AG04450 (cell line): ENCODE measurements at places on chromosomes 12 and 14.

- DNase-seq = no peak
Measured at GRCh38 chr14:75539561-75540478, 17.6 kb downstream of the BATF start.

GRCh38 chr14:28759653-28760313, 6.8 kb upstream of the FOXG1 start:
- no peak for DNase-seq

- no peak for DNase-seq
Measured at GRCh38 chr14:94691660-94692034, 78.3 kb downstream of the GSC start.

DNA sequence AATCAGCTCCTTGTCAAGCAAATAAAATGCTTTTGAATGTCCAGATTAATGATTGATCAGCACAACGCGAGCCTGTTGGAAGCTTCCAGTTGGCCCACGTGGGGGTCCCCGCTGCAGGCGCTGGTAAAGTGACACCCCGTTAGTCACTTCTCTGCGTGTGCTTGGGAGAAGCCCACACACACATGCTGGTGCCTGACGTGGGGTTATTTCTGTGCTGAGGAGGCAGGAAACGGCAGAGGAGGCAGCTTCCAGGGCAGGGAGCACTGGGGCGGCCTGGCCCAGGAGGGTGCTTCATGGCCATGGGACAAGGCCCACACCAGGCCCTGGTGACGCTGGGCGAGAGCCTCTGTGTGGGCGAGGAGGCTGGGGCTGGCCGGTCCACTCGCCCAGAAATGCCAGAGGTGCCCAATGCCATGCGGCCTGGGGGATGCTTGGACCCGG, 101.5 kb downstream of the KIF26A start:
- no peak for DNase-seq

- no peak for DNase-seq
Measured at GRCh38 chr12:47121146-47121545, 41.4 kb upstream of the AMIGO2 start.

GRCh38 chr12:356276-356988, 32.7 kb downstream of the KDM5A start:
- no peak for DNase-seq

DNA sequence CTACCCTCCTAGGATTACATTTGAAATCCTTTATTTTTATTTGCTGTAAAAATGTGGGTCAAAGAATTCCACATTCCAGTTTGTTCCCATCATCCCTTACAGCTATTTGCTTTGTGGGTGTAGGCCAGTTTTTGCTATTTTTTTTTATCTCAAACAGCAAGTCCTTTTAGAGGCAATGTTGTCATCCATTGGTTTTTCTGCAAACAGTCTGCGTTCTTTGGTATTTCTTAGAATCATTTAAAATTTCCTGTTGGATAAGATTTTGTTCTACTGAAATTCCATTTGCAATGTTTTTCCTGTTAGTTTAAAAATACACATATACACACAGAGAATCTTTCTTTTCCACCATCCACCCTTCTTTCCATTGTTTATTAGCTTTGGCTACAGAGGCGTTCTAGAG, 53.3 kb upstream of the STK38L start:
- DNase-seq = no peak

- DNase-seq = no peak
Measured at GRCh38 chr12:49582850-49583249, 14.9 kb upstream of the MCRS1 start.

- DNase-seq = no peak
Measured at GRCh38 chr12:123263196-123263817, 8.3 kb downstream of the CDK2AP1 start.

DNA sequence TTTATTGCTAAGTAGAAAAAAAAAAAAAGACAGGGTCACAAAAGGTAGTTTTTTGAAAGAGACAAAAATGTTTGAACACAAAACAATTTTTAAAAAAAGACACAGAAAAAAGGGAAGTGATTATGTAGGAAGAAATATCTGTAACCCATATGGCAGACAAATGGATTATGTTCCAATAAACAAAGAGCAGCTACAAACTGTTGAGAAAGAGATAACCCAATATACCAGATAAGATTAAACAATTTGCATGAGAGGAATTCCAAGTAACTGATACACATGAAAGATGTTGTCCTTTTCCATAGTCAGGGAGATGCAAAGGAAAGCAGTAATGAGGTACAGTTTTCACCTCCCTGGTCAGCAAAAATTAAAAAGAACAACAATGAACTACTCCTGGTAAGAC, 44.9 kb downstream of the PTPRR start:
- DNase-seq = no peak

DNA sequence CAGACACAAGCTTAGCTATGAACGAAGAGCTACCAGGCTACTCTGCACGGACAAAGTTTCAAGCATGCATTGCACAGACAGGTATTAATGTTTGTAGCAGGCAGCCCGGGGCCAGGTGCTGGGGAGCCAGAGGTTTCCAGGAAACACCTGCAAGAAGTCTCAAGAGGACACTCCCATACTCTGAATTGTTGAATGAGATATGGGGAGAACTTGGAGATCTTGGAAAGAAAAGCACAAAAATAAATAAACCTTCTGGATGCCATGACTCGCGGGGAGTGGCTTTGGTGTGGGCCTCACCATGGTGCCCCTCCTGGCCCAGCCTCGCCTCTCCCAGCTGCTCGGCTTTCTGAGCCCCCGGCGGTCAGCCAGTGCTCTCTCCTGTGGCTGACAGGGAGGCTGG, 186.8 kb downstream of the TTC7B start:
- DNase-seq = no peak

DNA sequence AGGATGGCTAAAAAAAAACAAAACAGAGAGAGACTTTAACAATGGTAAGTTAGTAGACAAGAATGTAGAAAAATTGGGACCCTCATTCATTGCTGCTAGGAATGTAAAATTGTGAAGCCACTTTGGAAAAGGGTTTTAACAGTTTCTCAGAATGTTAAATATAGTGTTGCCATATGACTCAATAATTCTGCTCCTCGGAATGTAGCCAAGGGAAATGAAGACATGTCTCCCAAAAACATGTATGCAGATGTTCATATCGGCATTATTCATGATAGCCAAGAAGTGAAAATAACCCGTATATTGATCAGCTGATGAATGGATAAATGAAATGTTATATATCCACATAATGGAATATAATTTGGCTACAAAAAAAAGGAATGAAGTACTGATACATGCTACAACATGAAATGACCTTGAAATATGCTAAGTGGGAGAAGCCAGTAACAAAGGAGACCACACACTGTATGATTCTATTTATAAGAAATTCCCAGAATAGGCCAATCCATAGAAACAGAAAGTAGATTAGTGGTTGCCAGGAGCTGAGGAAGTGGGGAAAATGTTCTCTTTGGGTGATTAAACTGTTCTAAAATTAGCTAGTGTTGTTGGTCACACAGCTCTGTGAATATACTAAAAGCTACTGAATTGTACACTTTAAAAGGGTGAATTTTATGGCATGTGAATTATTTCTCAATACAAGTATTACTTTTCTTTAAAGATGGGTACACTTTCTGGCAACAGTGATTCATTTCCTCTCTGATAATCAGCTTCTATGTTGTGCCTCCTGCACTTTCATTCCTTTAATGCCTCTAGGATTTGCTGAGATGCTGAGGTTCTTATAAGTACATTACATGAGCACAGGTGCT, 132.5 kb downstream of the DAAM1 start:
- DNase-seq = no peak

- peak; percentile 8 for DNase-seq
Measured at GRCh38 chr14:64465831-64466554, 694 bp downstream of the AKAP5 start.

DNA sequence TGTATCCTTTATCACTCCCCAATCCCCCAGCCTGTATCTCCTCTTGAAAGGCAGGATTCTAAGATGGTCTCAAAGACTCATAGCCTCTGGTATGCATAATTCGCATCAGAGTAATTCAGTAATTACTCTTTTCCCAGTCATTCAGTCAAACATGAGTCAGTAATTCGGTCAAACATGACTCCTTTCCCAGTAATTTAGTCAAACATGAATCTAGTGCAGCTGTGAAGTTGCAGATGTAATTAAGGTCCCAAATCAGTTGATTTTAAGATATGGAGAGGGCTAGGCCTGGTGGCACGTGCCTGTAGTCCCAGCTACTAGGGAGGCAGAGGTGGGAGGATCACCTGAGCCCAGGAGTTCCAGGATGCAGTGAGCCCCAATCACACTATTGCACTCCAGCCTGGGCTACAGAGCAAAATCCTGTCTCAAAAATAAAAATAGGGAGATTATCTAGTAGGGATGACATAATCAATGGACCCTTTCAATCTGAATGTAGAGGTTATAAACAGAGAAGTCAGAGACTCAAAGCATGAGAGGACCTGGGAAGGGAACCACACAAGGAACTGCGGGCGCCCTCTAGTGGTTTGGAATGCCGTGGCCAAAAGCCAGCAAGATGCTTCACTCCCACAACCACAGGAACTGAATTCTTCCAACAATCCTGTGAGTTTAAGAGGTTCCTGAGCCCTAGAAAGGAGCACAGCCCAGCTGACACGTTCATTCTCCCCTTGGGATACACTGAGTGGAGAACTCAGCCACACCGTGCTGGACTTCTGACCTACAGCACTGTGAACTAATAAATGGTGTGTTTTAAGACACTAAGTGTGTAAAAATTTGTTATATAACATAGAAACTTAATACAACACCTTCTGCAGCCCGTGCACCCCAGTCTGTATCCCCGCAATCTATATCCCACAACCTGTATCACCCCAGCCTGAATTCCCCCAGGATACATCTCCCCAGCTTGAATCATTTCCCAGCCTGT, 14.3 kb upstream of the ARMH4 start:
- peak; percentile 48 for DNase-seq

DNA sequence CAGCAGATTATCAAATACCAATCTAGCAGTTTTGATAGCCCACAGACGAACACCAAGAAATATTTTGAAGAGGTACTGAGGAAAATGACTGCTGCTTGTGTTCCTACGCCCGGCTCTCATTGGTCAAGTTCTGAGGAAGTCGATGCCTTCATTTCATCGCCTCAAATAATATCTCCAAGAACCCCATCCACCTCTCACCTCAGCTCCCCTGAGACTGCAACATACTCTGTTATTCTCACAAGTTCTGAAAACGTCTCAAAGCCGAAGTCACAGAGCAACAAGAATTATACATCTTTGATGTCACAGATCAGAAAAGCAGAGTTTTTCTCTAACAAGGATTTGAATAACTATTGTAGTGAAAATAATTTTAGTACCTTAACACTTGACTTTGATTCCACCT, 55.5 kb upstream of the BCAT1 start:
- no peak for DNase-seq

DNA sequence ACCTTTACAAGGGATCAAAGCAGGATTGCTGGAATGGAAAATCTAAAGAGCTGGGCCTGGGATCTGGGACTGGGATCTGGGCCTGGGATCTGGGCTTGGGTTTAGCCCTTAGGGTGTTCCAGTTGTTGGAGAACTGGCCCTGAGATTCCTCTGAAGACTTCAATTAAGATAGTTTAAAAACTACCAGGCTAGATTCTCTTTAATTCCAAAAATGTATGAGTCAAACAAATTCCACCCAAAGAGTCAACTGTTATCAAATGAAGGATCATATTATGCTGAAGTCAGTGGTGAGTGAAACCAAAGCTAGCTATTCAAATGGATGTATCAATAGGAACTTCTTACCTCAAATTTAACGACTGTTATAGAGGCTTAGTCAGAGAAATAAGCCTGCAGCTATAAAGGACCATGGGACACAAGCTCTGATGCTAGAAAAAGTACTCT, 40.5 kb downstream of the LIMA1 start:
- no peak for DNase-seq

DNA sequence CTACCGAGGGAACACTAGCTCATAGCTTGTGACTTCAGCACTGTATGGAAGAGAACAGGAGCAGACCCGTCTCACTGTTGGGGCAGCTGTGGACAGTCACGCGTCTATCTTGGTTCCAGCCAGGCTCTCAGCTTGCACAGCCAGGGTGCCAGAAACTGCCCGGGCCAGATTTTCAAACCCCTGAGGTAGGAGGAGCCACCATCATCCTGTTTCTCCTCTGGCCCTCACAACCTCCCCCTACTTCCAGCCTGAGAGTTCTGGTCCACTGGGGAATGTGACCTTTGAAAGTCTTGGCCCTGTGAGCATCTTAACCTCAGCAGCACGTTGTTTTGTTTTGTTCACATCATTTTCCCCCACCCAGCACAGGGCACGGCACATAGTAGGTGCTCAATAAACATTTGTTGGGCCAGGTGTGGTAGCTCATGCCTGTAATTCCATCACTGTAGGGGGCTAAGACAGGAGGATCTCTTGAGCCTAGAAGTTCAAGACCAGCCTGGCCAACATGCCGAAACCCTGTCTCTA, 50.4 kb downstream of the PSMA6 start:
- no peak for DNase-seq

- DNase-seq = no peak
Measured at GRCh38 chr14:24430143-24430681, 458 bp downstream of the KHNYN start.

DNA sequence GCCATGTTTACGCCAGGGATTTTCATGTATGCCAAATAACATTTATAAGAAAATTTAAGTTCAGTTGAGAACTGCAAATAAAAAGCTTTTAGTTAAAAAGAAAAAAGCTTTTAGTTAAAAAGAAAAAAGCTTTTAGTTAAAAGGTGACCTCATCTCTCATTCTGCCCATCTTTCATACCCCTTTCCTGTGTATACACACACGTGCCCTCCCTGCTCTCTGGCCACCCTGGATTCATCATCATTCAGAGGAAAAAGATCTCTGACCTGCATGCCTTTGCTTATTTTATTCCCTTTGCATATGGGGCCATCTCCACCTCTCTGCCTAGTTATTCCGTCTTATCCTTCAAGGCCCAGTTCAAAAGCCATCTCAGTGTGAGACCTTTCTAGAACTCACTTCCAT, 38.1 kb upstream of the CDK17 start:
- no peak for DNase-seq

- no peak for DNase-seq
Measured at GRCh38 chr12:52005903-52006703, 643 bp upstream of the TAMALIN start.

DNA sequence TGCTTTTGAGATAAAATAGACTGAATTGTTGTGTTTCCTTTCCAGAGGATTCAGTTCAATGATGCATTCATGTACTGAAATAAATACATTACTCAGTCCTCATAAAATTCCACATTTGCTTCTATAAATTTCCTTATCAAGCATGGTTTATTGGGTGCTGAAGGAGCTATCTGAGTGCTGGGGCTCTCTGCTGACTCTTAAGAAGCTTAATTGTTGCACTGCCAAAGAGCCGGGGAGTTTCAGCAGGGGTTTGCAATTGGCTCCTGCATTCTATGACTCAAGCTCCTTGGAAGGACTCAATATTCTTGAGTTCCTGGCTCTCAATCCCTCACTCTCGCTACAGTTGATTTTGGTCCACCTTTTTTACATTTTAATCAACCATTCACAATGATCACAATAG, 69.8 kb upstream of the PYGL start:
- peak; percentile 6 for DNase-seq

DNA sequence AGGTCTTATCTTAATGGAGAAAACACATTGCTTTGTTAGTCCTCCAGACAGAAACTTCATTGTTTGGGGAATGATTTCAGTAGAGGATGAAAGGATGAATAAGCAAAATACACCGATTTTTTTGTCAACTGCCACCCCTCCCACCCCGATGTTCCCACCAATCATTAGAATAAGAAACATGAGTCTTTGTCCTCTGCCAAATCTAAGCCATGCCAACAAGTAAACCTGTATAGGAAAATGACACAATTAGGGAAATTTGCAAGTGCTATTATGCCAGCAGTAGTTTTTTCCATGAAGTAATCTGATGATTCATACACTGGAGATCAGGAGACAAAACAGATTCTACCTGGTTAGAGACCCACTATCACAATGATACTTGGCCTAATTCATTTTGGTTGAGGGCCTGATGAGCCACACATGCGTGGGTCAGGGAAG, 35.9 kb downstream of the FLRT2 start:
- no peak for DNase-seq

GRCh38 chr12:75553836-75554555, 42.6 kb upstream of the KRR1 start:
- no peak for DNase-seq
